ENCODE measurements at places on chromosomes 7 and 10.
A peak's percentile ranks its signal among the peaks of the same experiment; 100 is the strongest.

DNA sequence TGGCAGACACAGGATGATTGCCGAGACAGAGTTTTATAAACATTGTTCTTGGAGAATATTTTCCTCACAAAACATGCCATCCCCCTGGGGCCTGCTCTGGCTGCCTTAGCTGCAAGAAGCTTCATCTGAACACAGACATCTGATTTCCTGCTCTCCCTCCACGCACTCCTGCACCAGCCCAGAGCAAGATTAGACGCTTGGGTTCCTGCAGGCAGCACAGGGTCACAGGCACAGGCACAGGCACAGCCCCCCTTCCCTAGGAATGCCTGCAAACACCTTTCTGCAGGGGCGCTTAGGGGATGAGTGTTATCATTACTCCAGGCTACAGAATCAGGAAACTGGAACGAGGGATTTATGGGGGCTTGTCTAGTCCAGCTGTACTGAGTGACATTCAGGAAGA lies 450.3 kb downstream of the GRID1 start:
- DNase-seq, result no peak

GRCh38 chr10:66823301-66823700 lies 102.5 kb upstream of the LRRTM3 start:
- no peak for DNase-seq

DNA sequence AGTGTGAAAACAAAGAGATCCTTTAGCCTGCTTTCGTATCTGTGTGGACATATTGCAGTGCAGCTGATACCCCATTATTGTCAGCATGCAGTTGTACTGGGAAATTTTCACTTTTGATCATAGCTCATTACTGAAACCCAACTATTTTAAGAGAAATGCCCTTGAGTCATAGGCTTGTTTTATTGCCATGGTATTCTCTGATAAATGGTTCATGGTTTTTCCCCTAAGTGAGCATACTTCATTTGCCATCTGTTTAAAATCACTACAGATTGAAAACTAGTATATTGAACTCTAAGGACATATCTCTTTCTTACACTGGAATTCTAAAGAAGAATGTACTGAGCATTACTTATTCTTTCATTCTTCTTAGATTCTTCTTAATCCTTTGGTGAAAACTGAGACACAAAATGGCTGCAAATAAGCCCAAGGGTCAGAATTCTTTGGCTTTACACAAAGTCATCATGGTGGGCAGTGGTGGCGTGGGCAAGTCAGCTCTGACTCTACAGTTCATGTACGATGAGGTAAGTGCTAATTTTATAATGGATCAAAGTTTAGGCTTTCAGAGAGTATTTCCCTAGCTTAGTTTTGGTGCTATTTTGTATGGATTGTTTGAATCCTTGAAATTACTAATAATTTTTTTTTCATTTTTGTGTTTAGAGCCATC lies 63.0 kb downstream of the RALA start:
- DNase-seq, result no peak

GRCh38 chr7:134458341-134458805 lies 527 bp downstream of the AKR1B1 start:
- peak; percentile 76 for DNase-seq

DNA sequence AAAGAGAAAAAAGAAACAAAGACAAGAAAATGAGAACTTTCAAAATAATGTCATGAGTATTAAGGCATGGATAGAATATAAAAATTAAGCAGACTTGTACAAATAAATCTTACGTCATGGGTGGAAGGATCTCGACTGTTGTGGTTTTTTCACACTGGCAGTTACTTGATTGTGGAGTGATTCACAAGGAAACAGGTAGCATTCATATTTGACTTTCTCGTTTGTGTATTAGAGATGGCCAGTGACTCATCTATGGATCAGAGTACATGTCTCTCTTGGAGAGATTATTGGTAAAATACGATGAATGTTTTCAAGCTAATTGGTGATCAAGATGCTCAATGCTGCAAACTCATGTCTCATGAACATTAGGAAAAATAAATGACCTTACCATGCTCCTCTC lies 564.3 kb downstream of the GATA3 start:
- no peak for DNase-seq

DNA sequence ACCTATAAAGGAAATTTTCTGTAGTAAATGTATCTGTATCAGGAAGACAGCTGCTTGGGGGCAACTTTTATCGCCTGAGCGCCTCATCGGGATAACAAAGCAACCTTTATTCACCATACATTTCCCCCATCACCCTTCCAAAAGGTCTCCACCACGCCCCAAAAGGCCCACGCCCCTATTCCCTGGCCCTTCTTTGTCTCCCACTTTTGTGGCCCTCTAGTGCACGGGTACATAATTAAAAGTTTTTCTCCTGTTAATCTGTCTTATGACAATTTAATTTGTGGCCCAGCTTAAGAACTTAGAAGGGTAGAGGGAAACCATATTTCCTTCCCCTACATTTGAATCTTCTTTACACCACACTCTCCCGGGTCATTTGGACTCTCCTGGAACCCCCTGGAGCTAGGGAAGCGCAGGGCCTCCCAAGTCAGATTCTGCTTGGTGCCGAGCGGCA lies 625 bp downstream of the RP9 start:
- no peak for DNase-seq

DNA sequence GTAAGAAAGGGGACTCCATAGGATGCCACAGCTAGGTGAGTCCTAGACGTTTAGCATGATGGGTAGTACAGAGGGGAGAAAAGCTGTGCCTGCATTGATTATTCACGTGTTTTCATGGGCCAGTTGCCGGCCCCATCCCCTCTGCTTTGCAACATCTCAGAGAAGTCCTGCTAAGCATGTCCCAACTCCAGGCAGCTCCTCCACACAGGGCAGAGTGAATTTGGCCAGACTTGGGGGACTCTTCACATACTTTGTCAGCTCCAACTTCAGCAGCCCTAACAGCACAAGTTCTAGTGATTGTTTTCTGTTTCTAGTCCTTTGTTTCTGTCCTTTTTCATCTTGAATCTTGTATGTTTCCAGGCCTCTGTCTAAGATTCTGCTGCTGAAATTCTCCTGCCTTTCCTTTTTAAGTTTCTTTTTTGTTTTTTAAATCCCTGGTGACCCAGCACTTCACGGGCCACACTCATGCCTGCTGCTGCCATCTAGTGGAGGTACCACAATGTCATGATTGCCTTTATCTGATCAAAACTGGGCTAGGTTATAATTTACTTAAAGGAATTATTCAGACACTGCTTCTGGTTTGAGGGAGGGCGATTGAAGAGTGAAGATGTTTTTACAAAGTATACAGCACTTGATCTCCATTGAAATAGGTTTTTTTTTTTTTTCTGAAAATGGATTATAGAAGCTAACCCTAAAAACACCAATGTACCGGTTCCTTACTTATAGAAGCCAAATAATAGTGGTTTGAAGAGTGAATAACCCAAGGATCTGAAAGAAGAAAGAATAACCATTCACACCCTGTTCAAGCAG lies 276.9 kb downstream of the CSTF2T start:
- DNase-seq, result no peak

DNA sequence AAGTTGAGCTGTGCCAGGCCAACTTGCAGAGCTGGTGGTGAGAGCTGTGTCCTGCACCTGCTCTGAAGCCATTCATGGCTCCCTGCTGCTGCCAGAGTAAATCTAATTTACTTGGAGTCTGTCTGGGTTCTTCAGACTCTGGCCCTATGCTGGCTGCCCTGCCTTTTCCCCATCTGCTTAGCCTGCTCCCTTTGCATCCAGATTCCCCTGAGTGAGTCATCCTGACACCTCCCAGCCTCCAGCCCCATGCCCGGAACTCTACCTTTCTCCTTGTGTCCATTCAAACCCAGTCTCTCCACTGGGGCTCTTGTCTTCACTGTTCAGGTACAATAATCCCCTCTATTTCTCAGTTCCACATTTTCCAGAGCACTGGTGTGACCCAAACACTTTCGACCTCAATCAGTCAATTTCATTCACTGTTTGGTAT lies 434.4 kb upstream of the ZMIZ1 start:
- no peak for DNase-seq

DNA sequence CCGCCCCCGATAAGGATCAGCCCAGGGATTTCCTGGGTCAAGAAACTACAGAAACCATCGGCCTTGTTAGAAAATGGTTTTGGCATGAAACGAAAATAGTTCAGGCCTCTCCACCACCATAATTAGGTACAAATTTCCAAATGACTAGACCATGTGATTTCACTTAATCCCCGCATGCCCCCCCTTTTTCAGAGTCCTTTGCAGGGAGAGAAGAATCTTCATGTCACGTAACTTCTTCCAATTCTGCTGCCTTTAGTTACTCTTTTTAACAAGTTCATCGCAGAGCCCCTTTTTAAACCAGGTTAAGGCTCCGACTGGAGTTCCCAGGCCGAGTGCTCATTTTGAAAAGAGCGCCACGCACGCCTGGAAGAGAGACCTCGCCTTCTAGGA lies 3.4 kb downstream of the PDGFA start:
- no peak for DNase-seq

Data from suprapubic skin (tissue), 4 donors.